Hypothalamus (tissue), 51 donors: ENCODE measurements at places on chromosomes 16 and 17.

DNA sequence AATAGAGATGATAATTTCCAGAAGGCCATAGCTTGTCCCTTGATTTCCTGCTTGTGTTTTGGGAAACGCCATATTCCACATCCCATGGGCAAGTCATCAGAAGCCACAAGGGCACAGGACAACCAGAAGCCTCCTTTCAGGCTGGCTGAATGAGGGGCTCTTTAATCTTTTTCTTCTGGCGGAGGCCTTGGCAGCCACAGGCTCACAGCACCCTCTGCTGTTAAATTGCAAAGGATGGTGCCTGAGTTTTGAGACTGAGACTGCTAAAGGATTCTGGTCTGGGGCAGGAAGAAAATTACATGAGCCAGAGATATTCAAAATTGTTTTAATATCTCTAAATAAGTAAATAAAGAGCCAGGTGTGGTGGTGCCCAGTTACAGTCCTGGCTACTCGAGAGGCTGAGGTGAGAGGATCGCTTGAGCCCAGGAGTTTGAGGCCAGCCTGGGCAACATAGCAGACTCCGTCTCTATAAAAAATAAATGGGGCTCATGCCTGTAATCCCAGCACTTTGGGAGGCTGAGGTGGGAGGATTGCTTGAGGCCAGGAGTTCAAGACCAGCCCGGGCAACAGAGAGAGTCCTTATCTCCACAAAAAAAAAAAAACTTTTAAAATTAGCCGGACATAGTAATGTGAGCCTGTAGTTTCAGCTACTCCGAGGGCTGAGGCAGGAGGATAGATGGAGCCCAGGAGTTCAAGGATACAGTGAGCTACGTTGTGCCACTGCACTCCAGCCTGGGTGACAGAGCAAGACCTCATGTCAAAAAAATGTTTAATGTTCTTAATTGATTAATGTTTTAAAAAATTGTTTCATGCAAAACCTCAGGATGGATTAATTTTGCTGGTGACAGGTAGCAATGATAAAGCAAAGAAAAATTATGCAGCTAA is 26.3 kb downstream of the AARSD1 start:
- DNase-seq = peak; percentile 22

- no peak for DNase-seq
Observed at GRCh38 chr17:62705156-62705777, 77.8 kb downstream of the MRC2 start.

DNA sequence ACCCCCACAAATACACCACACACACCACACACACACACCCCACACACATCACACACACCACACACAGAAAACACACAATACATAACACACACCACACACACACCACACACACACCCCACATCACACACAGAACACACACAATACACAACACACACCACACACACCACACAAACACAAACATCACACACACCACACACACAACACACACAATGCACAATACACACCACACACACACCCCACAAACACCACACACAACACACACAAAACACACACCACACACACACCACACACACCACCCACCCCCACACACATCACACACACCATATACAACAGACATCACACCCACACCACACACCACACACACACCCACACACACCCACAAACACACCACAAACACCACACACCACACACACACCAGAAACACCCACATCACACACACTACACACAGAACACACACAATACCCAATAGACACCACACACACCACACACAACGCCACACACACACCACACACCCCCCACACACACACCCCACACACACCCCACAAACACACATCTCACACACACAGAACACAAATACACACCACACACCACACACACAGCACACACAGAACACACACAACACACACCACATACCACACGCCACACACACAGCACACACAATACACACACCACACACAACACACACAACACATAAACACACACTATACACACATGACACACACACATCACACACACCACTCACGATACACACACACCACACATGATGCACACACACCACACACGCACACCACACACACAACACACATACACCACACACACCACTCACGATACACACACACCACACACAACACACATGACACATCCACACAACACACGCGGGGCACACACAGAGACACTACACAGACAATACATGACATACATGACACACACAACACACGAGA is 11.0 kb upstream of the GCGR start:
- DNase-seq = no peak

DNA sequence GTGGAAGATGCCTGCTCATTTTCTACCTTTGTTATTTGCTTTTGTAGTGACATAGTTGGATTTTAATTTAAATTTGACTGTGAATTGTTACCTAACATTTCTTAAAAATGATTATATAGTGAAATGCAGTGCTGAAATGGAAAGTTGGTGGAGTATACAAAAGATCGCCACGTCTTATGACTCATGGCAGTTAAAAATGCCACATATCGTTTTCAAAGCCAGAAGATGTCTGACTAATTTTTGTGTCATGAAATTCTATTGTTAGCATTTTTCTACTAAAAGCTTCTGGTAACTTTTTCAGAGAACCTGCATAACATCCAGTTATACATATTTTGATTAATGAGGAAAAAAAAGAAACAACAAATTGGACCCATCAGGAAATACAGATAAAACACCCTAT is 20.6 kb downstream of the MAP2K4 start:
- no peak for DNase-seq

GRCh38 chr16:54385141-54385540 is 98.6 kb upstream of the IRX3 start:
- no peak for DNase-seq

DNA sequence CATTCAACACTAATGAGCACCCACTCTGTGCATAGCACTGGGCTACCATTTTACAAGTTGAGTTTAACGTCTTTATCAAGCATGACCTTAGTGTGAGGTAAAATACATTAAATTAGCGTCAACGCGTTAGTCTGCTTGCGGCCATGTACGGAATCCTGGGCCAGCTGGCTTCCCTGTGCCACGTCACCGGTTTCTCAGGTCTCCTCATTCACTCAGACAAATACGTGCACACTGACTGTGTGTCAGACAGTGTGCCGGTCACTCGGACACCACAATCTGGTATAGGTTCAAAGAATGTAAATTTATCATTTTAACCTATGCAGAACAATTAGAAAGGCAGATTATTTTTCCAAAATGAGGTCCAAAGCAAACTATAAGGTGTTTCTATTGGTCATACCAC is 21.4 kb upstream of the YWHAE start:
- no peak for DNase-seq
